ENCODE measurements at places on chromosomes 2 and 18.

DNA sequence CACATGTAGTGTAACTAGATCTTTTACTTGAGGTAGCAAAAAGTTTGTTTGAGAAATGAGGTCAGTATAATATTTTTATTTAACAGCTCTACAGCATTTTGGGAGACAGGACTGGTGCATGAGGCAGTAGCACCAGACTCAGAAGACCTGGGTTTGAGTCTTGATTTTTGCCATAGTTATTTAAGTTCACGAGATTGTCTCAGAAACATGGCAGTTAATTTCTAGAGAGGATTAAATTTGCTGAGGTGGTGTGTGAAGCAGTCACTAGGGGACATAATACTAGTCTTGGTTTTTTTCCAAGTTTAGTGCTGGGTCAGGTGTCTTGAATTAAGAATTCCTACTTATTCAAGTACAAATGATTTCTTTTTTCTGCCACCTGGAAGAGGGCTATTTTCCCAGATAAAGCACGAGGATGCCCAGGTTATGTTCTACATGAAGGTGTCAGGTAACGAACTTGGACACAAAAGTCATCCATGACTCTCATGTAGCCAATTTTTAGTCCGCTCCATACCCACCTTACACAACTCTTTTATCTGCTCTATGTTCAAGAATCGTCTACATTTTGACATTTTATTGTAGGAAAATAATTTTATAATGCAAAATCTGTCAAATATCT is 1.4 kb downstream of the MARCHF7 start:
- no peak for DNase-seq

GRCh38 chr2:120289221-120289906 is 36.7 kb downstream of the RALB start:
- DNase-seq, result no peak

DNA sequence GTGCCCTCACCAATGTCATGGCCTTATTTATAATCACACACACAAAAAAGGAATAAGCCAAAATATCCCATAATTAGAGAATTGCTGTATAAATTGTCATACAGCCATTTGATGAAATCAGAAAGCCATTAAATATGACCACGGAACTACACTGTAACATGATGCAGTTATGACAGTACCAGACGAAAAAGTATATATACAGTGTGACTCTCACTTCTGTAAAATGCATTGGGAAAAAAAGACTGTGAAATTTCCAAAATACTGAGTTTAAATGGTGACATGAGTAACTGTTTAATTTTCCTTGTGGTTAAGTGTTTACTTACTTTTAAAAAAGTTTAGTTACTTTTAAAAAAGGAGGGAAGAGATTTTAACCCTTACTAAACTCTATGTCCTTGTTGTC is 25.4 kb downstream of the UXS1 start:
- no peak for DNase-seq

DNA sequence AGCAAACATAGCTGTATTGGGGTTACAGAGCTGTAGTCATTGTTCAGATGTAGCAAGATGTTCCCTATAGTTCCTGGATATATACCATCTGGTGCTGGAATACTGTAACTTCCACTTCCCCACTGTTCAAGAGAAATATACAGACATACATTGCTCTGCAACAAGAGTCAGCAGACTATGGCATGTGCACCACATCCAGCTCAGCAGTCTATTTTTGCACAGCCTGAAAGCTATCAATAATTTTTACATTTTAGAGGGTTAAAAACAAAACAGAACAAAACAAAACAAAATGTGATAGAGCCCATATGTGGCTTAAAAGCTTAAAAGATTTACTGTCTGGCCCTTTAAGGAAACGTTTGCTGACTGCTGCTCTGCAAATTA is 31.8 kb upstream of the VIT start:
- DNase-seq, result no peak

GRCh38 chr2:72754628-72755320 is 71.1 kb downstream of the EXOC6B start:
- DNase-seq, result no peak

GRCh38 chr2:105381101-105381668 is 17.7 kb downstream of the FHL2 start:
- no peak for DNase-seq
